Osteocyte (in vitro differentiated cells): ENCODE measurements at places on chromosomes 11 and 22.

GRCh38 chr11:83119216-83119615 is 37.7 kb upstream of the PCF11 start:
- DNase-seq: no peak

- no peak for DNase-seq
Measured at GRCh38 chr11:132125988-132126871, 755.8 kb downstream of the NTM start.

DNA sequence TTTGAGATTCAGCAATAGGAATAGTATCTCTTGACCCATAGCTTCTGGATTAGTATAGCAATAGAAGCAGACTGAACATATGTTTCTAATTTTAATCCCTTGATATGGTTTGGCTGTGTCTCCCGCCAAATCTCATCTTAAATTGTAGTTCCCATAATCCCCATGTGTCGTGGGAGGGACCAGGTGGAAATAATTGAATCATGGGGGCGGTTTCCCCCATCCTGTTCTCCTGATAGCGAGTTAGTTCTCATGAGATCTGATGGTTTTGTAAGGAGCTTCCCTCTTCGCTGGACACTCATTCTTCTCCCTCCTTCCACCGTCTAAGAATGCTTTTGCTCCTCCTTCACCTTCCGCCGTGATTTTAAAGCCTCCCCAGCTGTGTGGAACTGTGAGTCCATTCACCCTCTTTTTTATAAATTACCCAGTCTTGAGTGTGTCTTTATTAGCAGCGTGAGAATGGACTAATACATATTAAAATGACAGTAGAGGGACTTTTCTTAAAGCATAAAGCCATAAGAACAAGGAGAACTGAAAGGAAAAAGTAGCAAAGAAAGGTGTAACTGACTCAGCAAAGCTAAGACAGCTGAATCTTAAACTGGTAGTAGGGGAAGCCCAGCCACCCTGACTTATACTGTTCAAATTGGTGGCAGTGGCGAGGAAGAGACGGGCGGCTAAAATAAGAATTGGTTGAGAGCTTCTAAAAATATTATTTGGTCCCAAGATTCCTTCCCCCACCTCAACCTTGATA is 20.3 kb upstream of the SLN start:
- DNase-seq: no peak

GRCh38 chr11:44949160-44950030 is 1.3 kb downstream of the TP53I11 start:
- no peak for DNase-seq

DNA sequence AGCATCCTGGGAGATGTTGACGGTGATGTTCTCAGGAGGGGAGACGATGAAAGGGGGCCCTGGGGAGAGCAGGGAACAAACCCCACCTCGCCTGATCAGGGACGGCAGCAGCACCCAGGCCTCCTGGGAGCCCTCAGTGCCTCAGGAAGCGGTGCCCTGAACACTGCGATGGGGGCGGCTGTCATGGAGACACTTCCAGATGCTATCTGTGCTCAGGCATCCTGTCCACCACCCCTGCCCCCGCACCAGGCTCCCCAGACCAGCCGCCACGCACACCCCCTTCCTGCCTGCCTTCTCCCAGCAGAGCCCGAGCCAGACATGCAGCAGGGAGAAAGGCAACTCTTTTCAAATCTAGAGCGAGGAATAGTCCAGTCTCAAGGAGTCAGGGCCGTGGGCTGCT is 20.6 kb downstream of the IGSF9B start:
- no peak for DNase-seq

DNA sequence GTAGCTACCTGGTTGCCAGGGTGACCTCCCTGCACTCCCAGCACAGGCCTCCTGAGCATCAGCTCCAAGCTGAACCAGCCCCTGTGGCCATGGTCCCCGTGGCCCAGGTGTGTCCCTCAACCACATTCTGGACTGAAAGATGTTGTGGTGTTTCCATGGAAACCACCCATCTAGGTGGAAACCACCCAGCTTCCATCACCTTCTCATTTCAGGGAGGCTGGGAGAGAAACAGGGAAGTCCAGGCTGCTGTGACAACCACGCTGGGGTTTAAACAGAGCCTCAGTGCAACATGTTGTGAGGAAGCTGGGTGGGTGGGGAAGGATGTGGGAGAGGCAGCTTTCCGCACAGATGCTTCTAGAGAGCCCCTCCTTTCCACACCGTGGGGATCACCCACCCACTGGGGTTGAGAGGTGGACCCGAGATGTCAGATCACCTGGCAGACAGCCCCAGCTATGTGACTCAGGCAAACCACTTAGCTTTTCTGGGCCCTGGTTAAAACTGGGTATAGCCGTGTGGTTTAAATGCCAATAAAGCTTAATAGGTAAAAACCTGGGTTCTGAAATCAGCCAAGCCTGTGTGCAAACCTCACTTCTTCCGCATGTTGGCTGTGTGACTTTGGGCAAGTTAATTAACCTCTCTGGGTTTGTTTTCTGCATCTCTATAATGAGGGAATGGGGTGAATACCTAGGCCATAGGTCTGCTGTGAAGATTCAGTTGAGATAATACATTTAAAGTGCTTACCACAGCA is 46.4 kb downstream of the CD82 start:
- DNase-seq: no peak

DNA sequence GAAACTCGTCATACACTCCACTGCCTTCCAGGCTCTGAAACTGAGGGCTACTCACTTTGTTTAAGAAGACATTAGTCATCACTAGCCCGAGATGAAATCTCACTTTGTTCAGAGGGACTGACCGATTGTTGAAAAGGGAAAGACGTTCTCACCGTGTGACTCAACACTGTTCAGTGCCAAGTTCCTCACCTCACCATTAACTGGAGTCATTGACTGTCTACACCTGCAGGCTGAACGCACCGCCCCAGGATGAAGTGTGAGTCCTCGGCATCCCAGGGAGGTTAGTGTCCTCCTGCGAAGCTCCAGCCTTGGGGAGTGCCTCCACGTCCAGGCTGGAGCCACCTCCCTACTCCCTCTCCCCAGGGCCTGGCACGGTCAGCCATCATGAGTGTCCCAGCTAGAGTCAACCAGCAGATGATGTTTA is 30.4 kb downstream of the FADD start:
- no peak for DNase-seq

DNA sequence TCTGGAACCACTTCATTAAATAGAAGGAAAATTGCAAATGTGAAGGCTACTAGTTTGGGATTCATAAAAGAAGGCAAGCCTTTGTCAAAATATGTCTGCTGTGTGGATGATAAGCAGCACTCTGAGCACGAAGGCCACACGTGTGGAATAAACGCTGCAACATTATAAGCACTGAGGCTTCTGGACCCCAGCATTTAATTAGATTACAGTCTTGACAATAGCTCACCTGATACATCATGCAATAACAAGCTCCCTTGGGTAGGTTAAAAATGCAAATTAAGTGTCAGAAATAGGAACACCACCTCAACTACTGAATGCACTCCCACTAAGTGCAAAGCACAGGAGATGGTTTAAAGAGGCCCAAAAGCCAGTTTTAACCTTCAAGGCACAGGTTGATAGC is 179.3 kb downstream of the LARGE1 start:
- no peak for DNase-seq

GRCh38 chr22:40240160-40240559 is 62.4 kb downstream of the TNRC6B start:
- DNase-seq: no peak

GRCh38 chr11:100403816-100404215 is 283.3 kb upstream of the ARHGAP42 start:
- no peak for DNase-seq

- no peak for DNase-seq
Measured at GRCh38 chr11:57812634-57813033, 51.0 kb downstream of the CTNND1 start.

DNA sequence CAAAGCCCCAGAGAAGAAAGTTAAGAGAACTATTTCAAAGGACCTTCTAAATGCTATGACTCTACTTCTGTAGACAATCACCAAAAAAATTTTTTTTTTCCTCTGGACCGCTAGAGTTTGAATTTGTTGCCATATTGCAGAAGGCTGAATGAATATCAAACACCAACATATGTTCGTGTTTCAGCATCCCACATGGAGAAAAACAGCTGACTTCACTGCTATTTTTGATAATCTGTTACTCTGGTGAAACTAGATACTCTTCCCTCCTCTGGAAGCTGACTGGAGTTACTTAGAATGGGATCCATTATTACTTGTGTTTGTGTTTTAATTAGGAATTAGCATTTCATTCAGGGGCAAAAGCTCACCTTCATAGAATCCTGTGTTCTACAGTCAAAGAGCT is 447.0 kb downstream of the AASDHPPT start:
- DNase-seq: no peak

DNA sequence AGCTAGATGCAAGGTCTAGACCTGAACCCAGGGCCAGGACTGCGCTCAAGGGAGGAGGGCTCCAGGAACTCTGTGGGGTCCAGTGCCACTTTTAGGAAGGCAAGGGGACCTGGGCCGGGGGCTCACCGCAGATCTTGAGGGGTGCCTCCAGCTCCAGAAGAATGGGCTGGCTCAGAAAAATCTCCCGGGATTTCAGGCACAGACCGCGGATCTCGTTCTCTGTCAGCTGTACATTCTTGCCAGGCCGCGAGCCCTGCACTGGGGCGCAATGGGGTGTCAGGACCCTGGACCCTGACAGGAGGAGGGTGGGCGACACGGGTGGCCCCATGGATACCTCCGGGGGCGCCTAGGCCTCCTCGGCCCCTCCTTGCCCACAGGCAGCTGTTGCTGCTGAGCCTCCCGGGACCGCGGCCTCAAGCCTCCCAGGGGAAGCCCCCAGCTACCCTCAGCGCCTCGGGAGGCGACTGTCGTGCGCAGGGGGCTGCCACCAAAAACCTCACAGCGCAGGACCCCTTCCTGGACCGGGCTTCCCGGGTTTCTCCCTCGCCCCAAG is 640 bp downstream of the PPP1CA start:
- DNase-seq: no peak

DNA sequence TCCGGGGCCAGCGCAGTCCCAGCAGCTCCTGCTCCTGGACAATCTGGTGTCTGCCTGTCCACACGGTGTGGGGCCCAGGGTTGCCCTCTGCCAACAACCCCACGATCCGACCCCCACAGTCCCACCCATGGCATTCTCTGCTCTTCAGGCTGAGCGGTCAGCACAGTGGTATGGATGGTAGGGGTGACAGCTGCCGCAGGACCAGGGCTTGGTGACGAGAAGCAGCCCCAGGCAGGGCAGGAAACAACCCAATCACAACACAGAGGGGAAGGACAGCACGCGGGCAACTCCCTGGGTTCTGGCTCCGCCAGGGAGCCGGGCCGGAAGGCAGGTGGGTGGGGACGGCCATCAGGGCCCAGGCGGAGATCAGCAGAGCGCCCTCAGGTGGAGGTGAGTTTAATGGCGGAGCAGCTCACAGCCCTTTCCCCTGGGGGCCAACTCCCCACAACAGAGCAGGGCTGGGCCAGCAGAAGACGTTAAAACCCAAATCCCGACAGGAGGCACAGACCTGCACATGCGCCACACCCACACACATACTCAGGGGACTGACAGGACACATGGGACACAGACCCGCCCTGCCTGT is 5.3 kb upstream of the CHADL start:
- DNase-seq: no peak

GRCh38 chr11:118396097-118396501 is 5.3 kb upstream of the ATP5MG start:
- DNase-seq: no peak

DNA sequence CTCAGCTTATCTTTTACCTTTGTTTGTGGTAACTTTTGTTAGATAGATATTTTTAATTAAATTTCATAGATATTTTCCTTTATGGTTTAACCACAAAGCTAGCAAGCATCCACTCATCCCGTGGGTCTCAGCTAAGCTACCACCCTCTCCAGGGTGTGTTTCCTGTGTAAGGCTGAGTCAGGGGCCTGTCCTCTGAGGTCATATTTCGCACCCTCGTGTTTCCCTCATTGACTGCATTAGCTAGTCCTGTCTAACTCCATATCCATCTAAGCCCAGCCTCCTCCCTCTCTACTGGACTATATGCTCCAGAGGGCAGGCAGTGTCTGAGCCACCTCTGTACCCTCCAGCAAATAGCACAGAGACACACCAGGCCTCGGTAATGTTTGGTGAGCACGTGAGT is 16.7 kb downstream of the XRRA1 start:
- DNase-seq: no peak

GRCh38 chr11:73318501-73319011 is 10.5 kb downstream of the ARHGEF17 start:
- DNase-seq: no peak

DNA sequence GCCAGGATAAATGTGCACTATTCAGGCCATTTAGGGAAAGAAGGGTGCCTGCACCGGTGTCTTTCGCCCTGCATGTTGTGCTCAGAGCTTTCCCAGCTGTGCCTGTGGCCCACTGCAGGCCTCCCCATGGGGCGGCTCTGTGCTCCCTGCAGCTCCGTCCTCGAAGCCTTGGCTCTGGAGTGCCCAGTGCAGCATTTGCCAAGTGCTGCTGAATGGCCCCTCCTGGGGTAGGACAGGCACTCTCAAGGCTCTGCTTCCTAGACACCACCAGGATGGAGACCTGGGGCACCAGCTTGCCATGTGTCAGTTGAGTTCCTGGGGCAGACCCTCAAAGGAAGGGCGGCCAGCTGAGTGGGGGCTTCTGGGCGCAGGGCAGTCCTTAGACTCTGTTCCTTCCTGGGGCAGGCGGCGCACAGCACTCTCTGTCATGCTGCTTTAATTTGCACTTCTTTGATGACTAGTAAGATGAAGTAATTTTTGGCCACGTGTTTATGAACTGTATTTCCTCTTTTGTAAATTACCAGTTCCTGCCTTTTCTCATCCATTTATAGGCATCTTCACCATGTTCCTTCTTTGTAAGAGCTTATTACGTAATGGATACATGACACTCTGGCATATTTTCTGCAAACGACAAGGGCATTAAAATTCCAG is 32.1 kb upstream of the GNB1L start:
- DNase-seq: no peak

DNA sequence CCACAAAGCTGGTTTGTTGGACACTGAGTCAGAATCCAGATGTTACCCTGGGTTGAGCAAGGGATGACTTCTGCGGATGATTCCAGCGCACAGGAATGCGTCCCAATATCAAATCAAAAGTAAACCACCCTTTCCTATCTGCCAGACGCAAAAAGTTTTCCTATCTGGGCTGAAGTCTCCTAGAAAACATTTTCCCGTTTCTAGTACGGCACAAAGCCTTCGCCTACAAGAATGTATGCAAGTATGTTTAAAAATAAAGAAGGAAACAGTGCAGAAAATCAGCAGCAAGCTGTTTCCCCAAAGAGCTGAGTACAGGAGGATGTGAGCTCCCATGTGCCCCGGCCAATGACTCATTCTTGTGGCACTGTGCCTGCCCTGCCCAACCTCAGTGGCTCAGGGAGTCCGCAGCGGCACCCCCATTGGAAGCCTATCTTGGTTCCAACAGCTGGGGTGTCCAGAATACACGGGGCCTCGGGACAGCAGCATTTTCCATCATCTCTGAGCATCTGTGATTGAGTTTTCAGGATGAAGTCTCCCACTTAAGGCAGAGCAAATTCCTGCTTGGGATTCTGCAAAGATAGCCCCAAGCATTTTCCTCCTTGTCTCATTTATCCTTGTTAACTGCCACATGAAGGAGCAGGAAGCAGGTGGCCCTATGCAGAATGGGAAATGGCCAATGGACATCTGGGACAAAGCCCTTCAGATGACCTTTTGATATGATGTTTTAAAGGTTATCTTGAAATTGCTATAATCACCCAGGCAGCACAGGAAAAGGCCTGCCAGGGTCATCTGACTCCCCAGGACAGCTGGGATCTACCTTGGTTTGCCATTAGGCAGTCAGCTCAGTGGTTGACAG is 17.5 kb downstream of the KCNJ5 start:
- DNase-seq: no peak

- no peak for DNase-seq
Measured at GRCh38 chr11:120132645-120133185, 5.2 kb downstream of the TRIM29 start.

- DNase-seq: no peak
Measured at GRCh38 chr11:802018-802617, 2.9 kb downstream of the PIDD1 start.
